Activated T-cell treated with anti-CD3 and anti-CD28 coated beads for 24 hours (primary cell): ENCODE measurements at places on chromosomes 2 and 18.

GRCh38 chr2:9811679-9812511 is 31.4 kb upstream of the TAF1B start:
- DNase-seq, result no peak

GRCh38 chr2:66699793-66700676 is 265.1 kb downstream of the MEIS1 start:
- no peak for DNase-seq

- no peak for DNase-seq
Observed at GRCh38 chr2:46922606-46923005, 7.0 kb upstream of the MCFD2 start.

GRCh38 chr18:49011291-49011746 is 60.6 kb upstream of the SMAD7 start:
- DNase-seq, result no peak

- peak; percentile 67 for DNase-seq
Observed at GRCh38 chr18:5296706-5297320, 1.3 kb upstream of the ZBTB14 start.

- no peak for DNase-seq
Observed at GRCh38 chr2:181658444-181658843, 1.5 kb upstream of the CERKL start.
